ENCODE measurements at places on chromosomes 5 and 9.

DNA sequence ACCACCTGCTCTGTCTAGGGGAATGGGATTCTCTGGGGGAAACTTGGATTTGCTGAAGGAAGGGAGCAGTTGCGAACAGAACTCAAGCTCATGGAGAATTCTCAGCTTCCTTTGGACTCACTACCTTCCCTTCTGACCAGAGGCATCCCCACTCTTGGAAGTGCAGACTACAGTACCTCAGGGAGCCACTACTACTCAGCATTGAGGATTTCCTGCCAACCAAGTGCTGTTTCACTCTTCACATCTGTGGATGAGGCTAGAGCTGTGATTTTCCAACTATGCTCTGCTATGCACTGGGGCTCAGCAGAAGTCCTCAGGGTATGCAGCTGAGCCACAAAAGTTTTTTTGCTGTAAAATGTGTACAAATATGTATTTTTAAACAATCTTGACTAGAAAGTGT, 43.9 kb downstream of the MACROH2A1 start:
- no peak for DNase-seq

DNA sequence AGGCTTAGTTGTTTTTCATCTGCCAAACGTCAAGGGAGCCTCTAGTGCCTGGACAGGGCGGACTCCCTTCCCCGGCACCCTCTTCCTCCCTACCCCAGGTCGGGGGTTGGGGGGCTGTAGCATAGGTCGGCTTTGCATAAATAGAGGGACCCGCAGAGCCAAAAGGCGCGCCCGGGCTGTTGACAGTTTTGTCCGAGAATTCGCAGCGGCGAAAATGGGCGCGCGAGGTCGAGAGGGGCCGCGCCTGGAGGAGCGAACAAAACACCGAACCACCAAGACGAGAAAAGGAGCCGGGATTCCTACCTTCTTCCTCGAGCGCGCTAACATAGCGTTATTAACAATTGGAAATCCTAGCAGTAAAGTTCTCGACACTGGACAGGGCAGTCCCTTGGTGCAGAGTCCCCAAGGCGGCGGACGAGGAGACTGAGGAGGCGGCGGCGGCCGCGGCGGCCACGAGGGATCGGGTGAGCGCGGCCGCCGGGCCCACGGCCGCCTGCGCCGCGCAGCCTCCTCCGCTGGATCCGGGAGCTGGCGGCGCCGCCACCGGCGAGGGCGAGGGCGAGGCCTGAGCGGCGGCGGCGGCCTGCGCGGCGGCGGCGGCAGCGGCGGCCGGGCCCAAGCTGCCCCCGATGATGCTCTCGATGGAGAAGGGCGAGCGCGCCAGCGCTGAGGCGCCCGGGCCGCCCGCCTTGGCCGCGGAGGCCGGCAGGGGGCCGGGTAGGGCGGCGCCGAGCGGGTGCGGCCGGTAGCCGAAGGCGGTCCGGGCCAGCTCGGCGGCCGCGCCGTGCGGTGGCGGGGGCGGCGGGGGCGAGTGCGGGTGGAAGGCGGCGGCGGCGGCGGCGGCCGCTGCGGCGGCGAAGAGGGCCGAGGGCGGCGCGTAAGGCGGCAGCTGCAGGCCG, 1.7 kb downstream of the FOXD1 start:
- no peak for DNase-seq

- no peak for DNase-seq
Measured at GRCh38 chr5:1210832-1211251, 9.4 kb downstream of the SLC6A19 start.

DNA sequence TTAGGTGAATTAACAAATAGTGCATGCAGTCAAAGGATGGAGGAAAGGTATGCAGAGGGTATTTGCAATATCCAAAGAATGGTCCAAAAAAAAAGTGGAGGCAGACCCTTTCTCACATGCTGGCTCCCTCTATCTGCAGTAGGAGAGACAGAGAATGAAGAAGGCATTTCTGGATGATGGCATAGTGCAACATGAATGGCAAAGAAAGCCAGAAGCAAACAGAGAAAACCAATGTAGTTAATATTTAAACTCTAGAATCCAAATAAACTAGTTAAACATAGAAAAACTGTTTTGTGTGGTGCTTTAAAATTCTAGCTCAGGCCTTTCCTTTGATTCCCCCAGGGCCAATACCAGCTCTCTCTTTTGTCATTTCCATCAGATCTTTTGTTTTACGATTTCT, 403.1 kb upstream of the WWC1 start:
- no peak for DNase-seq

DNA sequence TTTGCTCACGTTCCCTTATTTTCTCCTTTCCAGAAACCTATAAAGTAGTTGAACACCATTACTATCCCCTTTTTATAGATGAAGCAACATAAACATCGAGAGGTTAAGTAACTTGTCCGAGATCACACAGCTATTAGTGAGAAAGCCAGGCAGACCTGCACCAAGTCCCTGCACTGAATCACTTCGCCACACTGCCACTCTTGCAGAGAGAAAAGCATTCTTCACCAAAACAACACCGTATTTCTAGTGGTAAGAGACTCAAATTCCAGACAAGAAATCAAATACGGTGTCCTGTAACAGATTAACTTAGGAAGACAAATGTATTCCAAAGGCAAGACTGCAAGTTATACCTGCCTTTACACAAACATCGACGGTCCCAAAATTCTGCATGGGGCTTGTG, 82.0 kb upstream of the DMRT1 start:
- DNase-seq: no peak
